ENCODE measurements at places on chromosomes 6 and 20.

GRCh38 chr6:70142034-70142433 lies 160.8 kb downstream of the COL9A1 start:
- H3K27me3 ChIP-seq, result peaks cover 2% of the 10 kb centered on the region
- DNase-seq, result no peak
- H3K4me1 ChIP-seq, result no peaks in the 10 kb centered on the region
- H3K4me3 ChIP-seq, result no peak overlapping the region
- no peaks in the 10 kb centered on the region for H3K36me3 ChIP-seq

- no peaks in the 10 kb centered on the region for H3K36me3 ChIP-seq
- DNase-seq, result no peak
- no peak overlapping the region for H3K4me3 ChIP-seq
- peaks cover 17% of the 10 kb centered on the region for H3K4me1 ChIP-seq
- no peak overlapping the region for H3K27ac ChIP-seq
These were observed 62.0 kb upstream of the TOP1 start for GRCh38 chr20:40966516-40967185.

GRCh38 chr6:4049246-4049645 lies 29.7 kb downstream of the FAM217A start:
- peak overlapping the region; percentile 39 for H3K27ac ChIP-seq
- H3K4me1 ChIP-seq, result no peaks in the 10 kb centered on the region
- no peak overlapping the region for H3K4me3 ChIP-seq

DNA sequence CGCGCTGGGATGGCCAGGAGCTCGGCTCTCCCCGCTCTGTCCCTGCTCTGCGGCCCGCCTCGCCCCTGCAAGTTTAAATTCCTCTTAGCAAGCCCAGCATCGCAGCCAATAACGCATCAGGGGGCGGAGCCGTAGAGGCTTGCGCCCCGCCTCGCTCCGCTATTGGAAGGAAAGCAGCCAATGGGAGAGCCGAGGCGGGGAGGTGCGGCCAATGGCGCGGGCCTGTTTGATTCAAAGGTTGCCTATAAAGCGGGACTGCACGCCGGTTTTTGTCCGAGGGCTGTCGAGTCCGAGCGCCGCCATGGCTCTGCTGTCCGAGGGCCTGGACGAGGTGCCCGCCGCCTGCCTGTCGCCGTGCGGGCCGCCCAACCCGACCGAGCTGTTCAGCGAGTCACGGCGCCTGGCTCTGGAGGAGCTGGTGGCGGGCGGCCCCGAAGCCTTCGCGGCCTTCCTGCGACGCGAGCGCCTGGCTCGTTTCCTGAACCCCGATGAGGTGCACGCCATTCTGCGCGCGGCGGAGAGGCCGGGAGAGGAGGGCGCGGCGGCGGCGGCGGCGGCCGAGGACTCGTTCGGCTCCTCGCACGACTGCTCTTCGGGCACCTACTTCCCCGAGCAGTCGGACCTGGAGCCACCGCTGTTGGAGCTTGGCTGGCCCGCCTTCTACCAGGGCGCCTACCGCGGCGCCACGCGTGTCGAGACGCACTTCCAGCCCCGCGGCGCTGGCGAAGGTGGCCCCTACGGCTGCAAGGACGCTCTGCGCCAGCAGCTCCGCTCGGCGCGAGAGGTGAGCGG lies at the start of gene FAM83D:
TSS of gene FAM83D (plus strand) at position 276 of the 792 bp plus-strand sequence. CDS start at position 302, 26 bp downstream.
- peak within 1 kb of the TSS; percentile 52 for H3K27ac ChIP-seq
- peak; percentile 99 for DNase-seq
- no peaks in the 10 kb centered on the region for H3K27me3 ChIP-seq
- peaks cover 22% of the 10 kb centered on the region for H3K4me1 ChIP-seq
- H3K36me3 ChIP-seq, result peaks cover 13% of the 10 kb centered on the region

DNA sequence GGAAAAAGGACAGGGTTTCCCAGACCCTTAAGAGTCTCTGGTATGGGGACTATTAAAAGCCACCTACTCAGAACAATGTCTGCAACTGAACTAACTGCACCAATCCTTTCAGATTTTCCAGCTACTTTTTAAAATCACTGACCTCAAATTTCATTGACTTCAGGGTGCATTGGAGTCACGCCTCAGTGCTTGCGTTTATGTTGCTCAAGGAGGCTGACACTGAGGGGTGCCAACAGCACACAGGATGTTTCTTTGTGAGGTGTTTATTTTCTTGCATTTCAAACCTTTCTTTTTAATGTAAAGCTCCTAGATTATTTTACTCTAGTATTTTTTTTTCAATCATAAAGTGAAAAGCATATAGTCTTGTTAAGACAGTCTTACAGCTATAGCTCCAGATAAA lies 402.0 kb upstream of the SLC35B3 start:
- H3K36me3 ChIP-seq, result no peaks in the 10 kb centered on the region
- no peaks in the 10 kb centered on the region for H3K27me3 ChIP-seq
- no peak overlapping the region for H3K4me3 ChIP-seq
- H3K4me1 ChIP-seq, result no peaks in the 10 kb centered on the region

- no peaks in the 10 kb centered on the region for H3K4me1 ChIP-seq
- no peaks in the 10 kb centered on the region for H3K36me3 ChIP-seq
- H3K27me3 ChIP-seq, result peaks cover 1% of the 10 kb centered on the region
- DNase-seq, result no peak
- H3K27ac ChIP-seq, result no peak overlapping the region
These were observed 191.6 kb upstream of the MCHR2 start for GRCh38 chr6:100185615-100186014.

DNA sequence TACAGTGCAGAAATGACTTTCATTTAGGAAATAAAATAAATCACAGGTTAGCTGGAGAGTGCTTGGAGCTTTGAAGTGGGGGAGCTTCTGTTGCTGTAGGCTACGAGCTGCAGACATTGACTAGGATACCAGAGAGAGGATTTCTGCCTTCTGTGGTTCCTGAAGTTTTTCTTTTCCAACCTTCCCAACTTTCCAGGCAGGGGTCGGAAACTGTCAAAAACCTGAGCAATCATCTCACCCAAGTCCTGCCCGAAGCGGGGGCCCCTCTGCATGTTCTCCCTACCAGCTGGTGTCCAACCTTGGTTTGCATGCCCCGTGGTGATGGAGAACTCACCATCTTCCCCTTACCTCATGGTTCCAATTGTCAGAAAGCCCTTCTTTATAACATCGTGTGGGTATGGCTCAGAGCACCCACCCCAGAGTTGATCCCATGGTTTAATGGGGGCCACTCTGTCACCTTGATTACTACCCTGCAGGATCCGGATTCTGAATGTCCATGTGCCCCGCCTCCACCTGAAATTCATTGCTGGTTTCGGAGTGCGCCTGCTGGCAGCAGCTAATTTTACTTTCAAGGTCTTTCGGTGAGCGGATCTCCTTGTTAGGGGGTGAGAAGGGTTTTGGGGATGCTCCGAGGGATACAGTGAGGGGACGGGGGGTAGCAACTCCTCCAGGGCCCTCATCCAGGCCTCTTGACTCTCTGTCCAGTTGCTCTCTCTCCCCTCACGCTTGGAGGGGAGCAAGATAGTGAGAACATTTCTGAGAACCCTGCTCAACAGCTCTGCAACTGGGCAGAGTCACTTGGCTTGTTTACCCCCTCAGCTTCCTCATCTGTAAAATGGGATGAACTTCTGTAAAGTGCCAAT lies 5.1 kb downstream of the BPIFB2 start:
- H3K27ac ChIP-seq, result no peak overlapping the region
- no peaks in the 10 kb centered on the region for H3K4me1 ChIP-seq
- H3K4me3 ChIP-seq, result no peak overlapping the region
- DNase-seq, result no peak
- H3K27me3 ChIP-seq, result no peaks in the 10 kb centered on the region
- H3K36me3 ChIP-seq, result no peaks in the 10 kb centered on the region

All from activated CD8-positive, alpha-beta T cell treated with anti-CD3 and anti-CD28 coated beads for 36 hours (primary cell).